ELR (cell line): ENCODE measurements at places on chromosomes 7 and 10.

DNA sequence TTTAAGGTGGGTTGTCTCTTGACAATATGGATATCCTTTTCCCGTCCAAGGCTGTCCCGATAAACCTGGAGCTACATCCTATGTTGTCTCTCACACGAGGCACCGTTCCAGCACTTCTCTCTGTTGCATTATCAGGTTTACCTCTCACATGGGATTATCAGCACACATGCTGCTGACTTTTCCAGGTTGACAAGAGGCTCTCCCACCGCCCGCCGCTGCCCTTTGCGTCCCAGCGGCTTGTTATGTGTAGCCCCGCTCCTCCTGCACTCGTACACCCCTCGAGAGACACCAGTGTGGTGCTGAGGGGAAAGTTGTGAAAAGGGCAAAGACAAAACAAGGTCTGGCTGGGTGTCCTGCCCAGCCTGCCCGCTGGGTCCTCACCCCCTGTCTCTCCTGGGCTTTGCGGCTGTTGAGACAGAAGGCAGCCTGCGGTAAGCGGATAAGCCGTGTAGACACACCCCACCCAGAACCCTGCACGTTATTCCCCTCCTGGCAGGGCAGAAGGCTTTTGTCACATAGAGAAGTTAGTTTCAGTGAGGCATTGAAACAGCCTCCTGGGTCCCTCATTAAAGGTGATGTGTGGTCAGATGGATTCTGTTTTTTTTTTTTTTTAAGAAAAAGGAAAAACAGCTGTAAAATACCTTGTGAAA lies 38.7 kb downstream of the UBE3C start:
- DNase-seq: no peak

DNA sequence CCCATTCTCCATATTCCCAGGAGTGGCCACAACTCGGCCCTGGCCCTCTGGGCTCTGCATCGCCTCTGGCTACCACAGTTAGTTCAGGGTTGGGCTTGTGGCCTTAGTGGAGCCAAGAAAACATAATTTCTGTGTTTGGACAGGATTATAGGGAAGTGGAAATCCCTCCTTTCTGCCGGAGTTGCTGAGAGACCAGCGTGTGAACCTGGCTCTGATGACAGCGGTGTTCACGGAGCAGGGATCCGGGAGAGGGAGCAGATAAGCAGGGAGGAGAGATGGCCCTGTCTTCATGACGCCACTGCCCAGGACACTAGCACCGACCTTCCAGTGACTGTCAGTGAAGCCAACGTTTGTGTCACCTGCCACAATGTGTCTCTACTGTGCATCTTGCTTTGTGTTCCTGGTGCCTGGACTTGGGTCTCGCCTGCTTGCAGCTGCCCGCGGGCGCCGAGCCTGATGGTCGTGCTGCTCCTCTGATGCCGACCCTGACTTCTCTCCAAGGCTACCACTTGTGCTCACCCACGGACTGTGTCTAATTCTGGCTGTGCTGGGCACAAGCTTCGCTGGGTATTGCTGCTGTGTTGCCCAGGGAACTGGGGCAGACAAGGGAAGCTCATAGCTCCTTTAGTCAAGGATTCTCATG lies 67.0 kb upstream of the VIPR2 start:
- no peak for DNase-seq

GRCh38 chr7:155124706-155125105 lies 54.6 kb downstream of the HTR5A start:
- no peak for DNase-seq

- DNase-seq: no peak
Observed at GRCh38 chr10:131733596-131733995, 167.2 kb upstream of the PPP2R2D start.

DNA sequence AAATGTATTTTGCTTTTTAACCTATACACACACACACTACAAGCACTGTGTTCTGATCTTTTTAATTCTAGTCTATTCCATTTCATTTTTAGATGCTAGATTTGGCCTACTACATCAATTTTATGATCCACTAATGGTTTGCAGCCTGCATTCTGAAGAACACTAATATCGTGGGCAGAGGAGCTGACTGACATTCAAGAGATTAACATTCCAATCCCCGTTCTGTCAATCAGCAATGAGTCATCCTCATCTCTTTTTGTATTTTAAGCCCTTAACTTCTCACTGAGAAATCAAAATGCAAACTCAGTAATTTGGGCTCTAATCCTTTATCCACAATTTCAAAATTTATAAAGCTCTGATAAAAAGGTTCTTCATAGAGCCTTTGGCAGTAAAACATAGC lies 47.1 kb upstream of the GAD2 start:
- no peak for DNase-seq

DNA sequence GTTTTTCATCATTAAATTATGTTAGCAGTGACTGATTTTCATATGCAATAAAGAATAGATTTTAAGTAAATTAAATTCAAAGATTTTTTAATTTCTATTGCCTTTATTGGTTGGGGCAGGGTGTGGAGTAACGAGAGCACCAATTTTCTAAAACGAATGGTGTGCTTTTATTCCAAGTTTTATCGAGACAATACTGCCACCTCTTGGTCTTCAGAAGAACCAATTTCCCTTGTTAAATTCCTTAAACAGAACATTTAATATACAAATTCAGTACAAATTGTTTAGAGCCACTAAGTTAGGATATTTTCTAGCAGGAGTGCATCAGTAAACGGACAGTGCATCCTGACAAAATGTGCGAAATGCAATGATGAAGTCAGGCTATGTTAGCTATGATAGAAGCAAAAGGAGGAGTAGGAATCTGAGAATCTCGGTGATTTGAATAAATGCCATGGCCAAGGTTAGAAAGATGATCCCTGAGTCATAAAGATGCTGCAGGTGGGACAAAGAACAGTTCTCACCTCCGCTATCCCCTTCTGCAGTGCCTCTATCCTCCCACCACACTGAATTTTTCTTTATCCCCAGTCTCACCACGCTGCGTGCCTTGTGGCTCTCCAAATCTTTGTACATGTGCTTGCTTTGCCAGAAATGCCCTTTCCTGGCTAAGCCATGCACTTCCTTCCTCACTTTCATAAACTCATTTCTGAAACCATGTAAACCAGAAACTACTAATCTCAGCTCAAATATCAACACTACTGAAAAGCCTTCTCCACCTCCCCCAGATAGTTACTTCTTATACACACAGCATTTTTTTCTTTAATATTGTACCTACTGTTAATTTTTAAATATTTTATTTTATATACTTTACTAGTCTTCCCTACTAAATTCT lies 31.9 kb upstream of the AGBL3 start:
- DNase-seq: peak; percentile 58

DNA sequence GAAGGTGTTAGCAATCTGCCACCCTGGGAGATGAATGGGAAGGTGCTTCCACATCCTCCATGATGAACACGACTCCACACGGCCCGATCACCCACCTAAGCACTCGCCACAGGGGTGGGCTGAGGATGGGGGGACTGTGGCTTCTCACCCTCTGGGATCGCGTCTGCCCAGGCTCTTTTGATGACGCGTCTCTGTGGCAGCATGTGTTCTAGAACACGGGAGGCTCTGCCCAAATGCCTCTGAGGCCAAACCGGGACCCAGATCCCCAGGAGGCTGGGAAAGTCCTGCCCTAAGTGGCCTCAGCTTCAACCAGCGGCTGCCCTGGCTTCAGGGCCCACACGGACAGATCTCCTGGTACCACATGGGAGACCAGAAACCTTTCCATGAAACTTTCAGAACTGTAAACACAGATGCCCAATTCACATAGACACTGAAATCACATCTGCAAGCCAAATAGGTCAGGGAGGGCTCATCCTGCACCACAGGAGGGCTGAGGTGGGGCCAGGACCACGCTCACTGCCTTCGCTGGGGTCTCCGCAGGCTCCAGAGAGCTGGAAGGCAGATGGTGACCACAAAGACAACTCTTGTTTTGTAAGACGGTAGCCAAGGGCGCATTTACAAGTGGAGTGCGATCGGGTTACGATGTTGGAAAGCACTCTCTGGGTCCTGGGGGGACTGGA lies 200.6 kb downstream of the PTPRN2 start:
- DNase-seq: no peak

DNA sequence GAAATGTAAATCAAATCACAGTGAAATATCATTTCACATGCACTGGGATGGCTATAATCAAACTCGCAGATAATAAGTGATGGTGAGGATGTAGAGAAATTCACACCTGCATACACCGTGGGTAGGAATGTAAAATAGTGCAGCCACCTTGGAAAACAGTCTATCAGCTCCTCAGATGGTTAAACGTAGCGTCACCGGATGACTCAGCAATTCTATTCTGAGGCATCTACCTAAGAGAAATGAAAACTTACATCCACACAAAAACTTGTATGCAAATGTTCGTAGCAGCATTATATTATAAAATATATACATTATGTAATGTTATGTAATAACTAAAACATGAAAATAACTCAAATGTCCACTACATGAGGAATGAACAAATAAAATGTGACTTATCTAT lies 38.9 kb downstream of the SH3PXD2A start:
- DNase-seq: peak; percentile 58
